RKO (cell line): ENCODE measurements at places on chromosomes 3 and 15.

- DNase-seq, result no peak
Measured at GRCh38 chr15:94403331-94403730, 172.0 kb downstream of the MCTP2 start.

- no peak for DNase-seq
Measured at GRCh38 chr3:194162070-194162678, 26.2 kb downstream of the HES1 start.

DNA sequence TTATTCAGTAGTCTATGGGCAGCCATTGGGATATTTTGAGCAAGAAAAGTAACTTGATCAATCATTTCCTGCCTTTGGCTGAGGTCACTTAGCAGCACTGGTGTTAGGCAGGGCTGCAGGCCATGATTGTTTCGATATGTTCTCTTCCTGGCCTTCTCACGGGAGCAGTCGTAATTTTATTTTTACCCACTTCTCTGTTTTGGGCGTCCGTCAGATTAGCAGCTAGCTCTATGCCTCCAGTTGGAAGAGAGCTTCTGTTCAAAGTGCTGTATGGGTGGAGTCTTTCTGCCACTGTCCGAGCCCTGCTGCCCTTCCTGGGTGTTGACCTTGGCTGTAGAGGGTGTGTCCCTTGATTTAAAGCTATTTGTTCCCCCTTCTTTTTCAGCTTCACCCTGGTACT lies 123.4 kb upstream of the ROPN1 start:
- DNase-seq, result no peak

- DNase-seq, result peak; percentile 50
Measured at GRCh38 chr3:46359733-46360493, 6.0 kb downstream of the CCR2 start.

- DNase-seq, result no peak
Measured at GRCh38 chr3:116388867-116389385, 56.4 kb downstream of the LSAMP start.

GRCh38 chr3:150913133-150913922 lies 8.1 kb upstream of the MINDY4B start:
- DNase-seq, result no peak

DNA sequence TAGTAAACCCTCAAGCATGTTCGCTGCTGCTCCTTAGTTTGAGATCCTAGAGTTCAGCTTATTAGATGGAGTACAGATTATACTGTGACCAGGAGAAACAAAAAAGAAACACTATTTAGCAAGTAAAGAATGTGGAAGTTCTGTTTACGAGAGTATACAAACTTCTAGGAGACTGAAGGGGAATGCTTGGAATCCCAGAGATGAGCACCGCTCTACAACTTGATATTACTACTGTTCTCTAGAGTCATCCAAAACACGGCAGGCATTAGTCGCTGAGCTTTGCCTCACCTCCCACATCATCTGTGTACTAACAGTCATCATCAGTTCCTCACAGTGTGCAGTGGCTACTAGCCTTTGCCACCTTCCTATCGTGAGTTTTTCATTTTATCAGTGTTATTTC lies 121.4 kb upstream of the CHRM5 start:
- DNase-seq, result no peak

DNA sequence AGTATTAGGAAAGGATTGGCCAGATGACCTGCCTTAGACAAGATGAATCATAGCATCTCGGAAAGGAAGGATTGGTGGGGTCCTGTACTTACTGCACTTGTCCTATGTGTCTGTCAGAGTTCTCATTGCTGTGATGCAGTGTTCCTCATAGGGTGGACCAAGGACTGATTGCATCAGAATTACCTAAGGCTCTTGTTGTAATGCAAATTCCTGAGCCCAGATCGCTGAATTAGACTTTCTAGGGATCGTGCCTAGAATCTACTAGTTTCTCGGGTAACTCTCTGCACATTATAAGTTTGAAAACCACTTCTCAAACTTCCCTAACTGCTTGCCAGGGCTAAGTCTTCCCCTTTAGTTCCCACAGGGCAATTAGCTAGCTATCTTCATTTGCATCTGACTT lies 74.9 kb upstream of the SKOR1 start:
- DNase-seq, result no peak

GRCh38 chr15:45105586-45105985 lies 8.4 kb downstream of the DUOX2 start:
- DNase-seq, result no peak

DNA sequence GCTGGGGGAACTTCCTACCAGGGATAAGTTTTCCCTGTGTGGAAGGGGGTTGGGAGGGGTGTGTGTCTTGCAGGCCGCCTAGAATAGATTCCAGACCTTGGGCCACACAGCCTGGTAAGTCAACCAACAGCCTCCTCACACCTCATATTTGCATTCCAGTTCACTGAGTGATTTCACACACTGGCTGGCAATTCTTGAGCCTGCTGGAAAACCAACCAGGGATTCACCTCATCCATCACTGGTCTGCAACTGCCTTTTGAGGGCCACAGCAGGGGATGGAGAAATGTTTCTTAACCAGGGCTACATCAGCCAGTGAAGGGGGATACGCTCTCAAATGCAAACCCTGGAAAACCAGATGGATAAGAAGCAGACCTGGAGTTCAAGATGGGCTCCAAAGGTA lies 2.0 kb downstream of the FSTL1 start:
- DNase-seq, result no peak

DNA sequence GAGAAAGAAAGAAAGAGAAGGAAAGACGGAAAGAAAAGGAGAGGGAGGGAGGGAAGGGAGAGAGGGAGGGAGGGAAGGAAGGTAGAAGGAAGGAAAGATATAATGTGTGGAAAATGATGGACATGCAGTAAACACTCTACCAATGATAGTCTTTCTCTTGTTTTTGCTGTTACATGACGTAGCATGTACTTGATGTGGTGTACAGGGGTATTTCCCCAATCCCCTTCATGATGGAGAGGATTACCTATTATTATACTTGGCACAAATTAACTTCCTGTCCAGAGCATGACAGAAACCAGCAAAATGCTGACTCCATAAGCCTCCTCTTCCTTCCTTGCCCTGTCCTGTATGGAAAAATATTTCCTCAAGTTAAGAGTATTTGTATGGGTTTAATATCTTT lies 124.4 kb downstream of the B3GALNT1 start:
- no peak for DNase-seq

DNA sequence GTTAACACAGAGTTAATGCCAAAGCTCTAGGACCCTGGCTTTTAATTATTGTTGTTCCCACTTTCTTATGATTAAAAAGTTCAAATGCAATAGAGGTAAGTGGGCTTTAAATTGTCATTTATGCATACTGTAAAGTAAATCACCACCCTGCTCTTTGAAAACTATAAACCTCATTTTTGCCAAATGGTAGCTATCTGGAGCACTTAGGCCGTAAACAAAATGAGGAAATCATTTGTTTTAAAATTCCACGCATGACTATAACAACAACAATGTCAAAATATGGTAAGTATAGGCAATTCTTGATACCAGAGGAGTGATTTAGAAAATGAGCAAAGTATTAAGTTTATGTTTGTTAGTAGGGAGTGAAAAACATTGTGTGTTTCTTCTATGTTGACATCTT lies 1.8 kb downstream of the UNC13C start:
- DNase-seq, result no peak
